ENCODE measurements at places on chromosomes 4 and X.

DNA sequence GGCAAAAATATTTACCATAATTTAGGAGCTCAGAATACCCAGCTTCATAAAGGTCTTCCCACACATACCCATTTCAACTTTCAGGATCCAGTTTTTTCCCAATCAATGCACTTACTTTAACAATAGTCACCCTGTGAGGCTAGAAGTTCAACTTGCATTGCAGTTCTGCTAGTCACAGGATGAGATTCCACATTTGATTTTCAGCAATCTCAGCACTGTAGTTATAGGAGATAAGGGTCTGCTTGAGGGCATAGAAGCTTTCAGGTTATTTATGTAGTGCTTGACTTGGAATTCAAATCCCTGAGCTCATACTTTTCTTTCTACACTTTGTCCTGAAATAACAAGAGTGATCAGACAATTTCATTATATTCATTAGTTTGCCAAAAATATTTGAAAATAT, 78.3 kb upstream of the IL2 start:
- no peak for DNase-seq

DNA sequence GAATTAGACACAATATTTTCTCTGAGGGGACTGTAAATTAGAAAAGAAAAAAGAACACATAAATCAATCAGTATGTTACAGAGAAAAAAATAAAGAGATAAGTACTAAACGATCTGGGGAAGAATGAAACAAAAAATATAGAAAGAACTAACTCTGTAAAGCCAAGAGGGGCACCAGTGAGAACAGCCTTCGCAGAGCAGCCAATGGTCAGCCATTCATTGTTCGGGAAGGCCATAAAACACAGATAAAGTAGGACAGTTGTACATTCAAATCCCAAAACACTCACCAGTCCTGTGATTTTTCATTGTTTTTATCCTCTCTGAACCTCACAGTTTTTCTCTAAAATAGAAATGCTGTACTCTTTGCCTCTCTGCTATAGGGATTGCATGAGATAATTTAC, 127.9 kb downstream of the NEK1 start:
- no peak for DNase-seq

DNA sequence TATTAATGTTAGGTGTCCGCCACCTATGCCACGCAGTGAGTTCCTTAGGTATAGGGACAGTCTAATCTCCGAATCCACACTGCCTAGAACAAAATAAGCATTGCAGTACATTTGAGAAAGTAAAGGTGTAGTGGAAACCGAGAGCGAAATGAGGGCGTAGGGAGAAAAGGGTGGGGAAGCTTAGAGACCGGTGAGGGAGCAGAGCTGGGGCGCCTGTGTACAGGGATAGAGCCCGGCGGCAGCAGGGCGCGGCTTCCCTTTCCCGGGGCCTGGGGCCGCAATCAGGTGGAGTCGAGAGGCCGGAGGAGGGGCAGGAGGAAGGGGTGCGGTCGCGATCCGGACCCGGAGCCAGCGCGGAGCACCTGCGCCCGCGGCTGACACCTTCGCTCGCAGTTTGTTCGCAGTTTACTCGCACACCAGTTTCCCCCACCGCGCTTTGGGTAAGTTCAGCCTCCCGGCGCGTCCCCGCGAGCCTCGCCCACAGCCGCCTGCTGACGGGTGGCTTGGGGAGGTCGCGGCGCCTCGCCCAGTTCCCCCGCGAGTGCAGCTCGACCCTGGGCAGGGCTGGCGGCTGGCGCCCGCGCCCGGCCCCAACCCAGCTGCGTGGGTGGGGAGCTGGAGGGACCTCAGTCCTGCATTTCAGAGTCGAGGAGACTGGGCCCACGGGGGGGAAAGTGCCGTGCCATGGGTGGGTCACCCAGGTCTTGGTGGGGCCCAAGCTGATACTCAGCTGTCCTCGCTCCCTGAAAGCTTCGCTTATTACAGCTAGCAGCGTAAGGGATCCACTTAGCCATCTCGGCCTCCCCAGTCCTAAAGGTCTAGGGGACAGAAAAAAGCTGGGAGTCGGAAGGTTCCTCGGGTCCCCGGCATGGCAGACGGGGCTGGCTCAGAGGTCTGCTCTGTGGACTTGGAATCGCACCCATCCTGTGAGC, at the start of gene ANXA3:
Gene ANXA3 (plus strand): TSS at position 351 of the 932 bp plus-strand sequence. CDS start 2,704 bp downstream, outside the sequence.
- DNase-seq = no peak

GRCh38 chr4:139819082-139819481, 153.5 kb downstream of the MGST2 start:
- DNase-seq = no peak

GRCh38 chrX:10875995-10876394, 235.1 kb upstream of the HCCS start:
- DNase-seq = no peak

DNA sequence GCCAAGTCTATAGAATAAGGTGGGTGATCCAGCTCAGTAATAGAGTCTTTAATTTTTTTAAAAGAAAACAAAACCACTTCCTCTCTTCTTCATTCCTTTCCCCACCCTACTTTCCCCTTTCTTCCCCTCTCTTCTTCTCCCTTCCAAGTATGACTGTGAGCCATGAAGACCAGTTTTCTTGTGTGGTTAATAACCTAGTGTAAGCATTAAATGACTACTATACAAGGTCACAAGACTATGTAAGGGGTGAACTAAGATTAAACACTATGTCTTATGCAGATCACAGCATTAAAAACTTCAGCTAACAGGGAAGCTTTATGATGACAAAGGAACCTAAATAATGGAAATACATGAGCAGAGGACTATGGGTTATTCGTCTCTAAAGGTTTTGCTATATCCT, 135.4 kb downstream of the GUCY2F start:
- DNase-seq = no peak

GRCh38 chrX:5163663-5164062, 1065.0 kb downstream of the NLGN4X start:
- DNase-seq = no peak

DNA sequence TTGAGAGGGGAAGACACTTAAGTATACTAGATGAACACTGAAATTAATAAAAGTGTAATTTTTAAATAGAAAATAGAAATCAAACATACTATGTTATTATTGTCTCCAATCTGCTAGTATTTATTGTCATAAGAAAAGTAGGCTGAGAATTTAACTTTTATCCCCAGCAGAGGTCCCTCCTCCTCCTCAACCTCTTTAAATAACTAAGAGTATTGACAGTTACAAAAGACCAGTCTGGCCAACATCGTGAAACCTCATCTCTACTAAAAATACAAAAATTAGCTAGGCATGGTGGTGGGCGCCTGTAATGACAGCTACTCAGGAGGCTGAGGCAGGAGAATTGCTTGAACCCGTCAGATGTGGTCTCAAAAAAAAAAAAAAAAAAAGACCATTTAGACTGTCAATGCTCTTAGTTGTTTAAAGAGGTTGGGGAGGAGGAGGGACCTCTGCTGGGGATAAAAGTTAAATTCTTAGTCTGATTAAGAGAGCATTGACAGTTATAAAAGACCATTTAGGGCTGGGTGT, 4.2 kb downstream of the SLC30A9 start:
- no peak for DNase-seq

- no peak for DNase-seq
Measured at GRCh38 chrX:6983207-6983955, 164.1 kb upstream of the STS start.

DNA sequence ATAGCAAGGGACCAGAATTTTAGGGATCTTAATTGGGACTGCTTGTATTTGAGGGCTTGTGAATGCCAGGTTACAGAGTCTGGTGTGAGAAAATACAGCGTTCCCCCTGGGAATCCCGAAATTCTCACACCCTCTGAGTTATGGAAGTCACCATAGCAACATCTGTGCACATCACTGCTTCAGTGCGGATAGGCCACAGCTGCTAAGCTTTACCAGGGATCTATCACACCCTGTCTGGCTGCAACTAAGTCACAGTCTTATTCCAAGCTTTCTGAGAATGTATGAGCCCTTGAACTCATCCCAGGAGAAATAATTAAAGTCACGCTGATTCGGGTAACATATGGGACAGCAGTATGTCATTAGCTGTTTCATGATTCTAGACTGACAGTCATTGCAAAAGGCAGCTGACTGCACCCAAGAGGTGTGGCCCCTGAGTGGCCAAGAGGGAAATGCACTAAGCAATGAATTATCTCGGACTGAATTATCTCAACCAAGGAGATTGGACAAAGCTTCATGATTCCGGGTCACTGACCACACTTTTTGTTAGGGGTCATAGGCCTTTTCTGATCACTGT, 46.7 kb upstream of the BTC start:
- DNase-seq = no peak

DNA sequence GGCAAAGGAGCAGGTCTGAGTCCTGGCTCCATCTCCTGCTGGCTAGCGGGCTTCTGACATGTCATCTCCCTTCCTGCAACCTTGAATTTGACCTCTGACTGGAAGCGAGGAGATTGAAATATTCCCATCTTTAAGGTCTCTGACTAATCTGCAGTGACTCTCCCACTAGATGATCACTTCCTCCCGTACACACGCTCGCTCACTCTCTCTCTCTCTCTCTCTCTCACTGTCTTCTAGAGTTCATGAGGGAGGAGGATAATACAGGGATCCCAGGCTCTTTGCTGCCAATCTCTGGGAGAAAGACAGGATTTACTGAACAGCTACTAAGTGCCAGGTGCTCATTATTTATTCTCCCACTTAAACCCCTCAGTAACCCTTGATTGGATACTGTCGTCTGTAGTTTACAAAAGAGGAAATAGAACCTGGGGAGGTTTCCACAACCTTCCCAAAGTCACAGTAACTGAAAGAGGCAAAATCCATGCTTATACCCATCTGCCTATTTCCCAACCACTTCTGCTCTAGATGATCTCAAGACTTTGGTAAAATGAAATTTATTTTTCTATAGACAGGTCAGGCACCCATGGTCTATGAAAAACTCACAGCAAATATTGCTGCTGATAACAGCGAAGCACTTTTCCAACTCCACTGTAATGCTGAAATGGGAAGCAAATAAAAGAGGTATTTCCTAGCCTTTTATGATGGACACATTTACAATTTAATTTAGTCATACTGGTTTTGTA, 193.5 kb upstream of the C1QTNF7 start:
- DNase-seq = no peak

- DNase-seq = no peak
Measured at GRCh38 chrX:133497356-133497755, 82.1 kb upstream of the GPC4 start.

DNA sequence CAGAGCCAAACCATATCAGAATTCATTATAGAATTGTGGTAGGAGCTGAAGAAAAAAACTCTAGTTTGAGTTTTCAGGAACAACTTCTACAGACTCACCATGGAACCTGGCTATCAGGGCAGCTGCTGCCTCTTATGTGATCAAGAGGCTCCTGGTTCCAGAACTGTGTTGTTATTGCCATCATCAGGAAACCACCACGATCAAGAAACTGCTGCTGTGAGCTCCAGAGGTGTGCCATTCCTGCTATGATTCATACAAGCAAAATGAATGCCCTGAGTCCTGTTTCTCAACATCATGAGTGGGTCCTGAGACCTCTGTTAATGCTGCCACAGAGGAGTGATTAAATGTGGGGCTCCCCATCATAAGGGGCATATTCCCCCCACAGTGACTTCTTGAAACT, 43.7 kb downstream of the TASL start:
- no peak for DNase-seq

DNA sequence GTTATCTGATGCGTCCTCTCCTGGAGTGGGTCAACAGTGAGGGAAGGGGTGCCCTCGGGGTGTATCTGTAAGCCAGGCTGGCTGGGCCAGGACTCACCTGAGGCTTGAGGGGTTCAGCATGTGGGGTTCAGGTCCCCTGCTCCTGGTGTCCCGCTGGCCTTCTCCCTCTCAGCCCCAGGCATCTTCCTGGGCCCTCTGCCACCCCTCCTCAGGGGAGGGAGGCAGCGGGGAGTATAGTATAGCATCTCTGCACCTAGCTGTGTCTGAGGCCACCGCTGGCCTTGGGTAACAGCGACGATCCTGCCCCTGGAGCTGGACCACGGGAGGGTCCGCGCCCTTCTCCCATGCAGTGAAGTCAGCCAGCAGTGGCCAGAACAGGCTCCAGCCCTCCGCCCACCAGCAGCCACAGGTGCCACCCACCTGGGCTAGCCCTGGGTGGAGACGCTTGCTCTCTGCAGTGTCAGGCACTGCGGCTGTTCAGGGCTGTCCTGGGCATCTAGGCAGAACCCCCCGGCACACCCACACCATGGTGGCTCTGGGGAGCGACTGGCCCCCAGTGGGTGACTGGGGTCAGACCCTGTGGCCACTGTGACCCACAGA, 110.7 kb upstream of the NKX1-1 start:
- DNase-seq = no peak

DNA sequence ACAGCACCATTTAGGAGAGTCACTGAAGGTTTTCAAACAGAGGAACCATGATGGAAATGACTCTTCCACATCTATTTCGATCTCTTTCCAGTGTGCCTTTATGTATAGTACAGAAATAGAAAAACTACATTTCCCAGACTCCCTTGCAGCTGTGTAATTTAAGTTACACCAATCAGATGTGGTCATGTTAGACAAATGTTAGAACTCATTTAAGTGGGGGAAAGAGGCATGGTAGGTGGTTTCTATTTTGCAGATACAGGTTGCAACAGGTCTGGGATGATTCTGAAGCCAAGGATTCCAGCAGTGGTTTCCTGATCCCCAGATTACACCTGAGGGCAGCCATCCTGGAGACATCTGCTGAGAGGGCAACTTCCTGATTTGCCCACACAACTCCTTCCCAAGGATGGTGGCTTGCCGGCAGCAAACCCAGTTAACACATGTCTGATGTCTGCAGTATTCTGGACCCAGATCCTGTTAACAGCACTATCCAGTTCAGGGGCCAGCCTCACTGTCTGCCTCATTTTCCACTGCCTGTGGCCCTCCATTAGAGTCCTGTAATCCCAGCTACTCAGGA, 38.7 kb upstream of the PDK3 start:
- DNase-seq = no peak

- no peak for DNase-seq
Measured at GRCh38 chrX:42754603-42755002, 23.4 kb downstream of the PPP1R2C start.

DNA sequence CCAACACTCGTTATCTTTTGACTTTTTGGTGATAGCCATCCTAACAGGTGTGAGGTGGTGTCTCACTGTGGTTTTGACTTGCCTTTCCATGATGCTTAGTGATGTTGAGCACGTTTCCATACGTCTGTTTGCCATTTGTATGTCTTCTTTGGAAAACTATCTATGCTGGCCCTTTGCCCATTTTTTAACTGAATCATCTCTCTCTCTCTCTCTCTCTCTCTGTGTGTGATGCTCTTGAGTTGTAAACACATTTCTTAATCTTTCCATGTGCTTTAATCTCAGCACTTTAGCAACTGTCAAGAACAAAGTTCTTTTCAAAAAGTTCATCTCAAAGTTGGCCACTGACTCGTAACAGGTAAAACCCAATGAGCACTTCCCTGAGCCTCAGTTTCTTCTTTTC, 10.5 kb downstream of the SORBS2 start:
- DNase-seq = no peak

- DNase-seq = no peak
Measured at GRCh38 chr4:67575232-67576058, 16.9 kb downstream of the STAP1 start.

All from DND-41 (cell line).